ENCODE measurements at places on chromosomes 1 and 21.

- no peak for DNase-seq
These were observed 14.7 kb upstream of the RGS2 start for GRCh38 chr1:192793983-192794767.

GRCh38 chr1:20037877-20038276, 32.1 kb upstream of the PLA2G5 start:
- no peak for DNase-seq

GRCh38 chr21:27776925-27777553, 810.2 kb upstream of the ADAMTS5 start:
- DNase-seq: no peak

DNA sequence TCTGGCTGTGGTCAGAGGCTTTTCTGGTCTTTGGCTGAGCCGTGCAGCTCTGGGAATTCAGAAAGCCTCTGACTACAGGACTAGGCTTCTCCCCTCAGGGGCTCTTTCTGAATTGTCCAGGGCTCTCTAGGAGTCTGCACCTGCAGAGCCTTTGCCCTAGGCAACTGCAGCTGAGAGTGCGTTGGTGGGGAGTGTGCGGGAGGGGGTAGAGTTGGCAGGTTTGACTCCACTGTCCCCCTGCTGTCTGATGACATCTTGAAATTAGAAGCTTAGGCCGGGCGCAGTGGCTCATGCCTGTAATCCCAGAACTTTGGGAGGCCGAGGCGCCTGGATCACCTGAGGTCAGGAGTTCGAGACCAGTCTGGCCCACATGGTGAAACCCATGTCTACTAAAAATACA, 32.9 kb downstream of the KIAA1614 start:
- DNase-seq: no peak

DNA sequence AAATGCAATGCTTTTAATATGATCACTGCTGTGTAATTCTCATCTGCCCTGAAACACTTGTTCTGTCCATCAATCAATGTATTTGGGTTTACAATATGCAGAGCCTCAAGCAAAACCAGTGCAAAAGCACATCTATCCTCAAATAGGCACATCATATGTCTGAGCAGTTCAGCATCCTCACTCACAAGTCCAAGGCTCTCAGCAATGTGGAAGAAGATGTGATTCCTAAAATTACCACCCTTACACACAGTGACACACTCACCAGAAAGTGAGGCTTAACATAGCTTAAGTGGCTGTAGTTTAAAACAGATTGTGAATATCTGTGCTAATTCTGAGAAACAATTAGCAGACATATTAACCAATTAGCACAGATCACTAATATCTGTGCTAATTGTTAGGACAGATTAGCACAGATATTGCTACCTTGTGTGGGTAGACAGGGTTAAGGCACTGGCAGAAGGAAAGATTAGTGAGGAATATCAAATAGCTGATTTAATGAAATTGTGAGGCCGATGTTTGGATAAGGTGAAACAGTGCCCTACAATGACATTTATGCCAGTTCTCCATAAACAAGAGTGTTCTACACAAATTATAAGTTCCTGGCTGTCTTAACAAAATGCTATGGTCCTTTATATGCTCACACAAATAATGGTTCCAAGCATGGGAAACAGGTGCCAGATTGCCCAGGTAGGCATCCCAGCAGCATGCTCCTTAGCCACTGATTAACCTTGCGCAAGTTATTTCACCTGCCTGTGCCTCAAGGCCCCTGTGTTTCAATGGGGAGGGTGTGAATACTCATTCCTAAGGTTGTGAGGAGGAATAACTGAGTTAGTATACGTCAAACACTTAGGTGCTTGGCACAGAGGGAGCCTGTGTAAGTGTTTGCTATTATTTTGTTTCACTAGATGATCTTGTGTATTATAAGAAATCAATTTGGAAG, 41.7 kb downstream of the MRPL39 start:
- no peak for DNase-seq

GRCh38 chr1:90387805-90388204, 329.3 kb downstream of the BARHL2 start:
- no peak for DNase-seq

DNA sequence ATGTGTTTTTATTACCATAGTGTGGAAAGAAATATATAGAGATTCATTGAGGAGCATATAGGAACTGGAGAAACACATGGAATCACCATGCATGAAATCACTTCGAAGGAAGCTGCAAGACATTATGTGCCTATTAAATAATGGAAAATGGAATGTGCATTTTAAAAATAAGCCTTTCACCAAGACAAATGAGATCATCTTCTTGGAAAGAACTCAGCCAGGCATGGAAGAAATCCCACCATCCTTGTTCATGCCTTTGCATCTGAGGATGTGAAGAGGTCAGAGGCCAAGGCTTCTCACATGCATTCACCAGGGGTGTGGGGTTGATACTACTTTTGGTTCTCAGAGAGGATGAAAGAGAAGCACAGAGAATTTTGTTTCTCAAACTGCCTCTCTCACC, 50.0 kb downstream of the C1orf198 start:
- DNase-seq: no peak

GRCh38 chr1:3329640-3330281, 124.7 kb upstream of the ARHGEF16 start:
- no peak for DNase-seq

DNA sequence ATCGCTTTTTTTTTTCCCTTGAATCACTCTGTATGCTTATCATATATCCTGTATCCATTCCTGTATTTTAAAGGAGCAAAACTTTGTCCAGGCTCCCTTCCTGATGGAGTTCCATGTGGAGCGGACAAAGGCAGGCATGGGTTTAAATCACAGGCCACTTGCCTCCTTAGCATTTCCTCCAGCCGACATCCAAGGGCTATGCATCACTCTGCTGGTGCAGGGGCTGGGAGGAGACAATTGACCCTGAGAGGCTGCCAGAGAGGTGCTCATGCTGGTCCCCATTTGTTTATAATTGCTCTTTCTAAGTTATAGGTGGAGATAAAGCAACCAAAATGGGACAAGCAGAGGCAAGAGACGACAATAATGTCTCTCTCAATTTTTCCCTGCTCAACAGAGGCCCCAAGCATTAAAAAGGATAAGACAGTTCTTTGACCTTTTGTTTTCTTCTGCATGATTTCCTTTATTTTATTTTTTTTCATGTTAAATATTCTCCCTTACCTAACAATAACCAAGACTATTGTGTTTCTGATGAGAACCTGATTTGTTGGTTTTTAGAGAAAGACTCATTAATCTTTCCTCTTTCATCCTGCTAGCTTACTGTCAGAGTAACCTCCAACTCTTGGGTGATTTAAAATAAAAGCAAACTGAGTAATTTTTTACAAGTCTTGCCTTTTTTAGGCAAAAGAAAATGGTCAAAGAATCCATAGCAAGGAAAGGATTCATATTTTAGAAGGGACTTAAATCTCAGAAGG, 353.7 kb downstream of the ADGRL2 start:
- peak; percentile 25 for DNase-seq

- no peak for DNase-seq
These were observed 15.8 kb downstream of the INPP5B start for GRCh38 chr1:37931102-37931360.

DNA sequence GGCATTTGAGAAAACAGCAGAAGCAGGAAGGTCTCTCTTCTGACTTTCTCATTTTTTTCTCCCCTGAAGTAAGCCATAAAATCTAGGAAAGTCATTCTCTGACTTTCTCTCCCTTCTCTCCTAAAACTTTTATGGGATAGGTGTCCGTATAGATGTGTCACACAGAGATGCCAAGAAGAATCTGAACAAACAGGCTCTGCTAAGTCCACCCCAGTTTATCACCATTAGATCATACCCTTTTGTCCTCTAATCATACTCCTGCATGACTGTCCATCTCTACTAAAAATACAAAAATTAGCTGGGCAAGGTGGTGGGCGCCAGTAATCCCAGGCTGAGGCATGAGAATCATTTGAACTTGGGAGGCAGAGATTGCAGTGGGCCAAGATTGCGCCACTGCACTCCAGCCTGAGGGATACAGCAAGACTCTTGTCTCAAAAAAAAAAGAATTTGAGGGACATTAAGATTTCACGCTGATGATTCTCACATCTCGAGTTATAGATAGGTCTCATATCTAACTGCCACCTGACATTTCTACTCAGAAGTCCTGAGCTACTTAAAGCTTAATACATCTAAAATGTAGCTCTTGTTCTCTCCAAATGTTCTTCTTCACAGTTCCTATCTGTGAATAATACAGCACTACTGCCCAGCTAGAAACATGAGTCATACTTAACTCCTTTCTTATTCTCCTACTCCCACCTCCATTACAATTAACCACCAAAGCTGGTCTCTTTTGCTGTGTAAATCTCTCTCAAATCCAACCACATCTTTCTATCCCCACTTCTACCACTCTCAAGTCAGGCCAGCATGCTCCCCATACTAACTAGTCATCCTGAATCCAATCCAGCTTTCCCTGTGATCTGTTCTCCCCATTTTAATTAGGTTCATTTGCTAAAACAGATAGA, 47.7 kb downstream of the ZNF644 start:
- peak; percentile 19 for DNase-seq

DNA sequence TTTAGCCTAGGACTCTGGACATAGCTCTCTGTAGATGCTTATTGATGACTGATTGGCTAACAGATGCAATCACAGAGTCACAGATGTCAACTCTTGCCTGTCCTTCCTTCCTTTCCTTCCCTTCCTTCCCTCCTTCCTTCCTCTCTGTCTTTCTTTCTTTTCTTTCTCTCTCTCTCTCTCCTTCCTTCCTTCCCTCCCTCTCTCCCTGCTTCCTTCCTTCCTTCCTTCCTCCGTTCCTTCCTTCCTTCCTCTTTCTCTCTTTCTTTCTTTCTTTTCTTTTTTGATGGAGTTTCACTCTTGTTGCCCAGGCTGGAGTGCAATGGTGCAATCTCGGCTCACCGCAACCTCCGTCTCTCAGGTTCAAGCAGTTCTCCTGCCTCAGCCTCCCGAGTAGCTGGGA, 106.1 kb downstream of the KIF26B start:
- DNase-seq: no peak

DNA sequence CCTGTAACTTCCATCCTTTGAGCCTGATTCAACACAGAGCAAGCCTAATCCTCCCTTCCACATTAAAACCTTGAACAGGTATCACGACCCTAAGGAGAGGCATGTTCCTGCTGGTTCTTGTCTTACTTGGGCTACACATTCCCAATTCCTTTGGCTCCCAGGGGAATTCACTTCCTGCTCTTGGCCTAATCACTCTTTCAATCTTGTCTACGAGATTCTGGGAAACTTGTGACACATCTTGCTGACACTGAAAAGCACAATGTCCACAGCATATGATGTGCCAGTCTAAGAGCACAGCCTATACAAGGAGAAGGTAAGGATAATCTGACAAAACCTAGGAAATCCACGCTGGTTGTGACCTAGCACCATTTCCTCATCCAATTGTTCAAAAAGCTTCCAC, 163.9 kb downstream of the GABPA start:
- no peak for DNase-seq

DNA sequence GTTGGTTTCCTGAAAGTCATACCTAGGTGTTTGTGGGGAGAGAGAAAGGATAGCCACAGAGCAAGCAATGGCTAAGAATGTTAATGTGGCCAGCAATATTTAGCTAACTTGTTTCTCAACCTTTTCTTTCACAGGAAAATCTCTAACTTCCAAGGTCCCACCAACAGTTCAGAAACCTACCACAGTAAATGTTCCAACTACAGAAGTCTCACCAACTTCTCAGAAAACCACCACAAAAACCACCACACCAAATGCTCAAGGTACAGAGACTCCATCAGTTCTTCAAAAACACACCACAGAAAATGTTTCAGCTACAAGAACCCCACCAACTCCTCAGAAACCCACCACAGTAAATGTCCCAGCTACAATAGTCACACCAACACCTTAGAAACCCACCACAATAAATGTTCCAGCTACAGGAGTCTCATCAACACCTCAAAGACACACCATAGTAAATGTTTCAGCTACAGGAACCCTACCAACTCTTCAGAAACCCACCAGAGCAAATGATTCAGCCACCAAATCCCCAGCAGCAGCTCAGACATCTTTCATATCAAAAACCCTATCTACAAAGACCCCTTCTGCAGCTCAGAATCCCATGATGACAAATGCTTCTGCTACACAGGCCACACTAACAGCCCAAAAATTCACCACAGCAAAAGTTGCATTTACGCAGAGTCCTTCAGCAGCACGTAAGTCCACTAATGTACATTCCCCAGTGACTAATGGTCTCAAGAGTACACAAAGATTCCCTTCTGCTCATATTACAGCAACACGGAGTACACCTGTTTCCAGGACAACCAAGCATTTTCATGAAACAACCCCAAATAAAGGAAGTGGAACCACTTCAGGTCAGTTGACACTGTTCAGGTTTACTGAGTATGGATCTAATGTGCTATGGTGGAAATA, 15.3 kb downstream of the CD55 start:
- no peak for DNase-seq

GRCh38 chr1:206832352-206832880, 33.0 kb upstream of the IL20 start:
- DNase-seq: no peak

Measured in iPS-NIHi11 (cell line).